ENCODE measurements at places on chromosomes 7 and 10. TPM values are rescaled to one million over a fixed set of nuclear protein-coding genes. Genes with fewer than 3 reads are reported as not detected.

DNA sequence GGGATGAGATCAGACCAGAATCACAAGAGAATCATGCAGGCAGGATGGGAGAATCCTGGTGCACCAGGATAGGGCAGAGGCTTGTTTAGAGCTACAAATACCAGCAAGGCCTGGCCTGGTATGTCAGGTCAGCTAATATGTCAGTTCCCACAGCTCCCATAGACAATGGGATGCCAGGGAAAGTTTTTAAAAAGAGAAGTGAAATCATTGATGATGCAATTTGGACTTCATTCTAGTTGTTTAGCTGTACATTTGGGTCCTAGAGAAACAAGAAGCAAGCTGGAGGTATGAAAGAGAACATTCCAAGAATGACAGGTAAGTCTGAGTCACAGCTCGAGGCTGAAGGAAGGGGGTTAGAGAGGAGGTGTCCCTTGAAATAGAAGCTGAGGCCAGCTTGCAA is 45.2 kb downstream of the GPR141 start:
- DNase-seq: no peak

DNA sequence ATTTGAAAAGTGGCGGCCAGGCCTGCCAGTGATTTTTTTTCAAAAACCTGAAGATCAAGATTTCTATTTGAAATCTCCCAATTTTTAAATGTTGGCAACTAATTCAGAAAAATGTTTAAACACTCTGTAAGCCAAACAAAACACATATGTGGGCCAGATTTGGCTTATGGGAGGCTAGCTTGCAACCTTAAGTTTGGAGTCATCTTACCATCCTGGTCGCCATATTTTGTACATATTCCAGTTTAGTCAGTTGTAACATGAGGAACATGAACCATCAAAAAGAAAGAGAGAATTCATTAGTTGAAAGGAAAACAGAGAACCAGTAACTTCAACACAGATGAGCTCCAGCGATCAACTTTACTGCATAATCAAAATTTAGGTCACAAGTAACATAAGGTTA is 115.4 kb downstream of the TMEM26 start:
- DNase-seq: no peak

GRCh38 chr10:23157691-23158369 is 34.3 kb upstream of the PTF1A start:
- DNase-seq: peak; percentile 33

DNA sequence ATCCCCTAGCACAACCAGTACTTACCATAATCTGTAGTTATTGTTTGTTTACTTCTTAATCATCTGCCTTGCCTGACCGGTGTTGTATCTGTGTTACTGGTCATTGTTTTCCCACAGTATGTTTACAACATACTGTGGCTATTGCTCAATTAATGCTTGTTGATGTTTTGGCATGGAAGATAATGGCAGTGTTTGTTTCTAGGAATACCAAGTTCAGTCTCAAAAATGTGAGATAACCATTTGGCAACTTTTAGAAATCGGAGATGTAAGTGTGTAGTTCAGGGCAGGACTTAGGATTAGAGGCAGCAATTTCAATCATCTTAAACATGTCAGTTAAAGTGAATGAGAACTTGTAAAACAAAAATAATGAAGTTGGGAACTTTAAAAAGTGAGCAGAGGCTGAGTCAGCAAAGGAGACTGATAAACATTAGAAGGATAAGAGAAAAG is 8.2 kb downstream of the MINDY3 start:
- no peak for DNase-seq

- DNase-seq: no peak
Observed at GRCh38 chr7:2044311-2044882, 188.3 kb downstream of the MAD1L1 start.

GRCh38 chr10:31152421-31153135 is 120.9 kb upstream of the ZNF438 start:
- no peak for DNase-seq

DNA sequence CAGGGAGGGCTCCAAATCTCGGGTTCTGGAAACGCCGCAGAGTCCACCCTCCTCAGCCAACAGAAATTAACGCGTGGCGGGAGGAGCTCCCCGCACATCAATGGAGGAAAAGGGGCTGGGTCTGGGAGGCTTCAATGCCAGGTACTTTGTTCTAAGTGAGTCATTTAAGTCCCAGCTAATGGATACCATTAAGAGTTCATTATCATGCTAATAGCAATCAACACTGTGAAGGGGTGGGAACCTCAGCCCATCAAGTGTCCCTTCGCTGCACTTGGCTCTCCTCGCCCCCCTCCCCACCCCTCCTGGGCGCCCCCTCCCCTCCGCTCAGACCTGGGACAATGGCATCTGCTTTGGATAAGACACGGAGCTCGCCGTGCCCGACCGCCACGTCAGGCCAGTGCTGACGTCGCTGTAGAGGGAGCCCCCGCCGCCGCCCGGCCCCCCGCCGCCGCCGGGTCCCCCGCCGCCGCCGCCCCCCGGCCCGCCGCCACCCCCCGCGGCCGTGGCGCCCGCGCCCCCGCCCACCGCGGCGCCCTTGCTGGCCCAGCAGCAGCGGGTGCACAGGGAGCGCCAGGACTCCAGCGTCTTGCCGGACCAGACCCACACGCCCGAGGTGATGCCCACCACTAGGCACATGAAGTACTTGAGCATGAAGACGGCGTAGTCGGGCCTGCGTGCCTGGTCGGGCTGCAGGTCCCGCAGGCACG is 2.9 kb downstream of the FZD8 start:
- peak; percentile 79 for DNase-seq

DNA sequence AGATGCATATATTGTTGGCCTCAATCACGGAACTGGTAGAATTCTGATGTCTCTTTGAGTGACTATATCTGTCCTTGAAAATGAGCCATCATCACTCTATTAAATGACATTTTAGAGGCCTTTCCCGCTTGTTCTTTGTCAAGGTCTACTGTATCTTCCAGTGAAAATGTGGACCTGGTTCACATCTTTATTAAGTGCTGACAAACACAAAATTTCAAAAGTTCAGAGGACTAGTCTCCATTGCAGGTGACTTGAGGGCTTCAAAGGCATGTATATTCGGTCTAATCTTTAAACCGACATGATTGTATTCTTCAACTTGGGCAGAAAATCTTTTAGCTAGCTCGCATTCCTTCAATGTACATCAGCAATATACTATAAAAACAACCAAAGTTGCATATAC is 36.6 kb upstream of the VWDE start:
- no peak for DNase-seq

- no peak for DNase-seq
Observed at GRCh38 chr10:122307669-122308416, 36.7 kb downstream of the BTBD16 start.

Gene HOXA9
- not detected for total RNA-seq

Gene MYL10
- total RNA-seq: 0.50 TPM

Gene CYP2C19
- total RNA-seq: not detected

Gene ADGRA1
- 0.13 TPM for total RNA-seq

Gene ZPBP
- not detected for total RNA-seq

Gene CBX3
- 287 TPM for total RNA-seq
